Endothelial cell (in vitro differentiated cells): ENCODE measurements at places on chromosomes 7 and 10.

- no peak overlapping the region for H3K27ac ChIP-seq
- H3K4me1 ChIP-seq, result peaks cover 7% of the 10 kb centered on the region
- no peak for DNase-seq
- peaks cover 8% of the 10 kb centered on the region for H3K27me3 ChIP-seq
- H3K4me3 ChIP-seq, result no peak overlapping the region
Observed at GRCh38 chr7:44380189-44380830, 54.9 kb upstream of the CAMK2B start.

GRCh38 chr10:8344756-8345155, 290.3 kb downstream of the GATA3 start:
- no peak for DNase-seq
- no peak overlapping the region for H3K27ac ChIP-seq
- H3K4me3 ChIP-seq, result no peak overlapping the region
- peaks cover 10% of the 10 kb centered on the region for H3K4me1 ChIP-seq
- peaks cover 3% of the 10 kb centered on the region for H3K27me3 ChIP-seq

DNA sequence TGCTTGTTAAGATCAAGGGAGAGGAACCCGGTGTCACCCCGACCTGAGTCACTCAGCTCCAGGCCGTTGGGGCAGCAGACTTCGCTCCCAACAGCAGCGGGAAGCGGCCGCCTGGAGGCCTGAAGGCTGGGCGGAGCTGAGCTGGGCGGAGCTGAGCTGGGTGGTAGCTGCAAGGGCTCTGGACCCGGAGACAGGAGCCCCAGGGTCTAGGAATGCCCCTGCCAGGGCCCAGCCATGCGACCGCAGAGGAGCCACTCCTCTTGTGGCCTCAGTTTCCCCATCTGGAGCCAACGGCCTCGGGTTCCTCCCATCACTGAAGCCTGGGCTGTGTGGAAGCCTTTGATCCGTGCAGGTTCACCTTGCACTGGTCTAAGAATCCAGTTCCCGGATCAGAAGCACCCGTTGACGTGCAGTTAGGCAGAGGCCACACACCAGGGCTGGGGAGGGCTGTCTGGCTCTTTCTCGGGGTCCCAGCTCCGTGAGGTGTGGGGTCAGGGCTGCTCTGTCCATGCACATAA, 21.9 kb upstream of the DPYSL4 start:
- no peaks in the 10 kb centered on the region for H3K36me3 ChIP-seq
- peaks cover 7% of the 10 kb centered on the region for H3K27me3 ChIP-seq
- DNase-seq, result no peak
- no peak overlapping the region for H3K4me3 ChIP-seq
- H3K27ac ChIP-seq, result no peak overlapping the region
- H3K4me1 ChIP-seq, result peaks cover 9% of the 10 kb centered on the region

DNA sequence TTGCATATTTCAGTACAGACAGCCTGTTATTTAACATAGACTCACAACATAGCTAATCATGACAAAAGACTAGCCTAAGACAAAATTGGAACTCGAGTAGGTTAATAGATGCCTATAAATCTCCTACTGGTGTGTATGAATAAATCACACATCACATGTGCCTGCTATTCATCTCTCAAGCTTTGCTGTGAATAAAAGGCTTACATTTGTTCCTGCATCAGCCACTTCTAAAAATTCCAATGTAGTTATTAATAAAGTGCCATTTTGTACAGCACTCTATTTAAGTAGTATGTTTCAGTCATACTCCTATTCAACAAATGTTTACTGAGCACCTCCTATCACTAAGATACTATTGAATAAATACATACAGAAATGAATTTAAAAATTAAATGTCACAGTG, 486.3 kb downstream of the NRG3 start:
- no peaks in the 10 kb centered on the region for H3K27me3 ChIP-seq
- H3K27ac ChIP-seq, result no peak overlapping the region
- no peaks in the 10 kb centered on the region for H3K4me1 ChIP-seq
- no peak for DNase-seq
- H3K4me3 ChIP-seq, result no peak overlapping the region

DNA sequence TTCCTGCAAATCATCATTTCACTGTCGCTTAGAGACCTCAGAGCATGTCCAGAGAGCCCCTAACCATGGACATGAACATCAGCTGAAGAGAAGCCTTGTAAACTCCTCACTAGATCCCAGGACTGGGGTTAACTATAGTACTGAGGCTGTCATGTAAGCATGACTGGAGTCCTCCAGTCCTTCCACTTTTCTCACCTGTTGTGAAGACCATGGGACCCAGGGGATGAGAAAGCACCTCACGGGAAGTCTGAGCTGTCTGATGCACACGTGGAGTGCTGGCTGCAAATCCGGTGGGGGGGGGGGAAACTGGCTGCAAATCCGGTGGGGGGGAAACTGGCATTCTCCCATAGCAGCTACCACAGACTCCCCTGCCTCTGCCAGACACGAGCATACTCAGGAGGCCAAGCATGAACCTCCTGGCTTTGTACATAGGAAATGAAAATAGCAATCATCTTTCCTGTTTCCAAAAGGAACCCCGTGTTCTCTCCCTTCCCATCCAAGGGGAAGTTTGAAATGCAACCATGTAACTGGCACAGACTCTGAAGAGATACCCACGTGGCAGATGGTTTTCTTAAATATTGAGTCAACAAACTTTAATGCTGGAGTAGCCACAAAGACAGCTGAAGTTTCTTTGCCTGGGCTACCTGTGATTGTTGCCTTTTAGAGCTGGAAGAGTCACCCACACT, 261.4 kb downstream of the ZMYND11 start:
- peaks cover 7% of the 10 kb centered on the region for H3K36me3 ChIP-seq
- no peak overlapping the region for H3K4me3 ChIP-seq
- no peak for DNase-seq
- H3K27ac ChIP-seq, result no peak overlapping the region
- H3K4me1 ChIP-seq, result peaks cover 17% of the 10 kb centered on the region
- peaks cover 3% of the 10 kb centered on the region for H3K27me3 ChIP-seq

DNA sequence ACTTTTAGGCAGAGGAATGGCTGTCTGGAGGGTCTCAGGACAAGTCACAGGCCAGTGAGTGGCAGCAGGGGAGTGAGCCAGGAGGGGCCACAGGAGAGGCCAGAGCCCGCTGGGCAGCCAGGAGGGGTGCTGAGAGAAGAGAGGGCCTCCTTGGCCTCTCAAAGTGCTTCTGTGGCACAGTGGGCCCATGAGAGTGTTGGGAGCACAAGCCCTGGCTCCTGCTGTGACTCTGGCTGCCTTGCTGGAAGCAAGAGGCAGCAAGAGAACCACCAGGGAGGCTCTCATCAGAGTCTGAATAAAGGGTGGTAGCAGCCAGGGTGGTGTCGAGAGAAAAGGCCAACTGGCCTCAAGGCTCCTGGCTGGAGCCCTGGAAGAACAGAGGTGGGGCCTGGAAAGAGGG, 91.1 kb downstream of the VOPP1 start:
- H3K36me3 ChIP-seq, result peaks cover 5% of the 10 kb centered on the region
- peaks cover 2% of the 10 kb centered on the region for H3K27me3 ChIP-seq
- H3K27ac ChIP-seq, result no peak overlapping the region
- H3K4me3 ChIP-seq, result no peak overlapping the region
- DNase-seq, result no peak

DNA sequence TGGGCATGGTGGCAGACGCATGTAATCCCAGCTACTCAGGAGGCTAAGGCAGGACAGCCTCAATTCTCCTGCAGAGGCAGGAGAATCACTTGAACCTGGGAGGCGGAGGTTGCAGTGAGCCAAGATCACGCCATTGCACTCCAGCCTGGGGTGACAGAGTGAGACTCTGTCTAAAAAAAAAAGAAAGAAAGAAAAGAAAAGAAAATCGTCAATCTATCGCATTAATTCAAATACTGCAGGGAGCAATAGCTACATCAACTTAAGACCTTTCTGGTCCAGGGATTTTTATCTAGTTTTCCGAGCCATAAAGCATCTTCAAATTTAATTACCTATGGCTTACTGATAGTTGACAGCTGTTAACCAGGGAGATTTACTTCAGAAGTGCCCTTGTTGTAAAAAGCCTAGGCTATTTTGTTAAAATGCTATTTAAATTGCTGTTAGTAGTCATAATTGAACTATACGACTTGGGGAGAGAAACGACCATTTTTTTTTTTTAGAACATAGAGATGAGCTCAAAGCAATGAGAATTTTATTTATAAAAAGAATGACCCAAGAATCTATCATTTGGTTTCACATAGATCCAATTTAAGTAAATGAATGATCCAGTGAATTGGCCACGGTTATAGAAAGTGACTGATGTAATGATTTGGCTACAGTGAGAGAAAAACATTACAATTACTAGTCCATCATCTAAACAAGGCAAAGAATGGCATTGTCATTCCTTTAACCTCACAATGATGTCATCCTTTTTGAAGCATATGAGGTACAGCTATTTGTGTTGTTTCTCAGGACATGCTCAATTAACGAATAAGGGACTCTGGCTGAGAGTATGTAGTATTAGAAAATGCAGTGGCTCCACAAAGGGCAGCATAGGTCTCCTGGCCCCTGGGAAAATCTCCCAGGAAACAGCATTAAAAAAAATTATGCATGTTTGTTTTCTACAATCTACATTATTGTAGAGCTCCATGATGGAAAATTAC, 85.3 kb downstream of the SEMA3C start:
- no peaks in the 10 kb centered on the region for H3K36me3 ChIP-seq
- no peak overlapping the region for H3K4me3 ChIP-seq
- H3K4me1 ChIP-seq, result no peaks in the 10 kb centered on the region

- H3K27me3 ChIP-seq, result peaks cover 3% of the 10 kb centered on the region
- no peaks in the 10 kb centered on the region for H3K4me1 ChIP-seq
- no peak for DNase-seq
- H3K4me3 ChIP-seq, result no peak overlapping the region
Observed at GRCh38 chr10:32241946-32242345, 105.0 kb downstream of the EPC1 start.

GRCh38 chr10:10804998-10805740, 212.5 kb upstream of the CELF2 start:
- no peak overlapping the region for H3K27ac ChIP-seq
- no peaks in the 10 kb centered on the region for H3K36me3 ChIP-seq
- H3K4me3 ChIP-seq, result no peak overlapping the region

DNA sequence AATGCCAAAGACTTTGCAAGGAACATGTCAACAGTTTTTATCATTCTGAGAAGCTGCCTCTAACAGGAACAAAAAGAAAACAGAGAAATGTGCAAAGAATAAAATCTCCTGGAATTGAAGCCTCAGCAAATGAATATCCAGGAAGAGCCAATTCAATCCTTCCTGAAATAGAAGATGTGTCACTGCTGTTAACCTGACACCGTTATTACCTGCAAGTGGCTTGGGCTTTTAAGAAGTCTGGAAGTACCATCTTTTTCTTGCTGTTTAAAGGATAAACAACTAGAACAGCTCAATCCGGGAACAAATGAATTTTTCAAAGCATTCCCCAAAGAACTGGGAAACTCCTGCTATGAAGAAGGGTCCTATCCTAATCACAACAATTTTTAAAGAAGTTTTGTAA, 434.8 kb downstream of the KCNMA1 start:
- peaks cover 4% of the 10 kb centered on the region for H3K27me3 ChIP-seq
- H3K36me3 ChIP-seq, result no peaks in the 10 kb centered on the region
- no peaks in the 10 kb centered on the region for H3K4me1 ChIP-seq
- no peak overlapping the region for H3K27ac ChIP-seq

DNA sequence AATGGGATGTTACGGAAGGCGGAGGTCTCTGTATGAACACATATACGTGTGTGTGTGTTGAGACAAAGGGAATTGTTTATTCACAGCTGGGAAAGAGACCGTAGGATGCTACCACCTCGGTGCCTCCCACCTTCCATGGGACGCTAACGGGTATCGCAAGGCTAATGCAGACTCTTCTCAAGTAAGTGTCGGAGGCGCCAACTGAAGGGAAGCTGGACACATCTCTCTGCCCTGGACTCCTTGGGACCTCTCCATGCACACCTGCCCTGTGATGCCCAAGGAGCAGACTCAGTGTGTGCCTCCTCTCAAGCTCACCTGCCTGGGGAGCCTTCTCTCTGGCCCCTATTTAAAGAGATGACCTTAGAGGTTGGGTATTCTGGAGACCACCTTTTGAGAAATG, 230.9 kb downstream of the DNAJB6 start:
- H3K27me3 ChIP-seq, result peaks cover 6% of the 10 kb centered on the region
- H3K4me1 ChIP-seq, result no peaks in the 10 kb centered on the region
- no peak overlapping the region for H3K4me3 ChIP-seq
- no peak for DNase-seq
- H3K27ac ChIP-seq, result no peak overlapping the region

DNA sequence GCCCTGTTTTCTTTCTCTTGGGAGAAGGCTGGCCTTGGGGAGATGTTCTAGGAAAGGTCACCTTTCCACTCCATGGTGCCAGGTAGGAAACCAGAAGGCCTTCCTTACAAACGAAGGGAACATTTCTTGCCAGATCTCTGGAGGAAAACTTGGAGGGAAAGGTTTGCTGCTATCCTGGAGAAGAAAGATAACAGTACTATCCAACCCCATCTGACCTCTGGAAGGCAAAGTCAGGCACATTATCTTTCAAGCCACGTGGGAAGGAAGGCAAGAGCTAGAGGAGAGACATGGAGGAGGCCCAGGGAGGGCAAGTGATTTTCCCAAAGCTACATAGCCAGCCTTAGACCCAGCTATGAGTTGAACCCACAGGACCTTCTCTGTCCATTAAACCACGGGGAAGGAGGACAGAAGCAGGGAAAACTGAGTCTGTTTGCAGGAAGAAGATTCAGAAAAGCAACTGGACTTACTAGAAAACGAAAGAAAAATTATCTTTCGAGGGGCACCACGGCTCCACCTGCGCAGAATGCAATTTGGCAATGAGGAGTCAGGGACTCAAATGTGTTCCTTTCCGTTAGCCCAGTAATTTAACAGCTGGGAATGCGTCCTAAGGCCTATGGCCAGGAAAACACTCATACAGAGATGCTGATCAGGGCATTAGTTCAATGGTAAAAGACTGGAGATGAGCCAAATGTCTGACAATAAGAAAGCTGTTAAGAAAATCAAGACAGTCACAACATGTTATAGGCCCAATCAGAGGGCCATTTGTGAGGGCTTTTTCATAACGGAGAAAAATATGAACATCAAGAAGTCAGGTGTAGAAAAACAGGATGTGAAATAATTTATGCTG, 32.0 kb upstream of the PSAP start:
- no peaks in the 10 kb centered on the region for H3K4me1 ChIP-seq
- H3K27me3 ChIP-seq, result no peaks in the 10 kb centered on the region
- DNase-seq, result no peak
- H3K27ac ChIP-seq, result no peak overlapping the region
- H3K4me3 ChIP-seq, result no peak overlapping the region

DNA sequence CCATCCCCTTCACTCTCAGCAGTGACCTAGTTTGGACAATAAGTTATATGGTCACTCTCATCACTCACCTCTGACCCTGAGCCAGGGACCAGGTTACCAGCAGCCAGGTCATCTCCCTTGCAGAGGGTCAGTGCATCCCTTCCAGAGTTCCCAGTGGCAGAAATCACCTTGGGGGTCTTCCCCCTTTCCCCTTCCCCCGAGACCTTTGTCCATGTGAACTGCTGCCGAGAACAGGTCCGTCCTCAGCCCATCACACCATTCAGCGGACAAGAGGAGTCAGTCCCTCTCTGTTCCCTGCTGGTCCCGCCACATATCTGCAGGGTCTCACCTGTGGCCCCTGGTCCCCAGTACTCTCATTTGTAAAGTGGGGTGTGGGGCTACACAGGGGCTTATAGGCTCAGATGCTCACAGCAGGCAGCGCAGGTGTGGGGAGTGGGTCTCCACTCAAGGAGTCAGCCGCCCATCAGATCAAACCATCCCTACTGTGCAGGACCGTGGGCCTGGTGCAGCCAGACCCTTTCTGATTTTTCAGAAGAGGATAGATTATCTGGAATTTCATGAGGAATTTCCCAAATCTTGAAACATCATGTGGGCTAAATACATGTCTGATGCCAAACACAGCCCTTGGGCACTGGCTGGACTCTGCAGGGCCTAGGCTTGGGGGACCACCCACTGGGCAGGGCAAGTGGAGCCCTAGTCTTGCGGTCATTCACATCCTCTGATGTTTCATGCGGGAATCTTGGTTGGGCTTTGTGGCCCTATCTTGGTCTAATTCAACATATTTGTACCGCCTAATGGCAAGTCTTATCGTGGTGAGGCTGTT, 6.5 kb downstream of the DEPP1 start:
- H3K4me3 ChIP-seq, result no peak overlapping the region
- no peak overlapping the region for H3K27ac ChIP-seq
- H3K27me3 ChIP-seq, result peaks cover 11% of the 10 kb centered on the region
